Thoracic aorta (tissue), 2 donors: ENCODE measurements at places on chromosomes 1 and 21. TPM values are rescaled to one million over a fixed set of nuclear protein-coding genes. Genes with fewer than 3 reads are reported as not detected.

GRCh38 chr1:24410750-24411149 lies 2.8 kb downstream of the STPG1 start:
- no peak for DNase-seq

DNA sequence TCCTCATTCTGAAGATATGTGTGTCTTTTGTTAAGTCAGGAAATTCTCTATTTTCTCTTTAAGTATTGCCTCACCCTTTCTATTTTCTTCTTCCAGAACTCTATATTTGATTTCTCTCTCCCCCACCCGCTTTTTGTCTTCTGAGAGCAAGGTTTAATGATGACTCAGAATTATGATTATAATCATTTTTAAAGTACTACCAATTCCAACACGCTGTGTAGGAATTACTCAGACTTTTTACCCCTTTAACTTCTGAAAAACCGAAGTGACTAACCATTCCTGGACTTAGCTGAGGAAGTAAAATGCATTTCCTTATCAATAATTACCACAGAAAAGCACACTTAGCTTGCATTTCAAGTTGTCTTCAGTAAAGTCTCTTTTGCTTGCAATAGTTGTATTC lies 20.8 kb upstream of the SCYL3 start:
- DNase-seq = no peak

- DNase-seq = no peak
These were observed 61.7 kb downstream of the BACE2 start for GRCh38 chr21:41229509-41230248.

DNA sequence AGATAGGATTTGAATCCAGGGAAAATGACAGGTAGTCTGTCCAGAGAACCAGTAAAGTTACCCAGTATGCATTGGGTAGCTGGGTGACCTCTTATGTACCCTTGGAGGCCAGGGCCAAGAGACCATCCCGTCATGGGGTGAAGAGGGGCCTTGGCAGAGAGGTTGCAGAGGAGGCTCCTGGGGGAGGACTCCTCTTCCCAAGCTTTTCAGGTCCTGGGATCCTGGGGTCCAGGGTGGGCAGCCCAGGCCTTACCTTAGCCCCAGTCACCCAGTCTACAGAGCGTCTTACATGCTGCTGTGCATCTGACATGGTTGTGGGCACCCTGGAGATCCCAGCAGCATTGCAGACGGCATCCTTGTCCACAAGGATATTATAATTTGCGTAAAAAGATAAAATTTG lies 14.0 kb downstream of the PMF1 start:
- no peak for DNase-seq

DNA sequence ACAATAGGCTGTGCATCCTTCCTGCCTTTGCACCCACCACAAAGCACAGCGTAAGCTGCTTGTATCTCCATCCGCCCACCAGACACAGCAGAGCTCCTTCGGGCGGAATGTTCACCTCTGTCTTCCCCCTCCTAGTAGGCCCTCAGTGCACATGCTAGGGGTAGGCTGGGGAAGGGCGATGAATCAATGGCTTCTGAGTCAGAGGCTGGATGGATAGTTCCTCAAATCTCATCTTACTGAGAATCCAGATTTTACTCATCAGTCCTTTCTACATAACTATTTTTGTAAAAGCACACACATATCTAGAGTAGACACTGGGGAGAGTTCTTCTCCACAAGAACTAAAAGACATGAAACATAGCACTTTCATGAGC lies 73.8 kb downstream of the BCAR3 start:
- no peak for DNase-seq

GRCh38 chr21:40639616-40640194 lies 207.3 kb downstream of the DSCAM start:
- no peak for DNase-seq

GRCh38 chr1:37305841-37306240 lies 168.5 kb upstream of the ZC3H12A start:
- no peak for DNase-seq

- no peak for DNase-seq
These were observed 64.1 kb upstream of the RNPC3 start for GRCh38 chr1:103461161-103462105.

GRCh38 chr21:27722095-27722494 lies 755.2 kb upstream of the ADAMTS5 start:
- no peak for DNase-seq

- no peak for DNase-seq
These were observed 18.4 kb downstream of the RIT1 start for GRCh38 chr1:155892796-155893195.

- DNase-seq = no peak
These were observed 23.4 kb upstream of the POU2F1 start for GRCh38 chr1:167197236-167197635.

DNA sequence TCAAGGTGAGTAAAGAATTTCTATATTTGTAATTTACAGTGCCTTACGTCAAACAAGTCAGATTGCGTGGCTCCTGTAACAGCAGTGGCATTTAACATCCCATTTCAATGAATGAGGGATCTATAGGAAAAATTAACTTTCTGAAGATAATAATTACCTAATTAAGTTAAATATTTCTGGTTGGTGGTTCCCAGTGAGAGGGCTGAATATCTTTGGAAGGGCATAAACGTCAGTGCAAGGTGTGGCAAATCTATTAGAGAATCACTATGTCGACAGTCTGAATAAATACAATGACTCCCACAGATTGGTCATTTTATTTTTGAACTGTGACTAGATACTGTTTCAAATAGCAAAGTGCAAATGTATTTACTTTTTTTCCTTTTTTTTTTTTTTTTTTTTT lies 80.0 kb downstream of the S1PR1 start:
- no peak for DNase-seq

GRCh38 chr1:235758931-235759330 lies 107.8 kb downstream of the LYST start:
- DNase-seq = no peak

GRCh38 chr1:201316556-201316955 lies 33.2 kb downstream of the PKP1 start:
- no peak for DNase-seq

ANKRD13C gene
- 34.4 TPM for total RNA-seq

FAM131C gene
- total RNA-seq = not detected

IRF2BP2 gene
- 175 TPM for total RNA-seq

ASTN1 gene
- total RNA-seq = 0.42 TPM

ZNF672 gene
- total RNA-seq = 33.8 TPM

OLIG2 gene
- not detected for total RNA-seq
